K562 (cell line): ENCODE measurements at places on chromosomes 7 and 10.

DNA sequence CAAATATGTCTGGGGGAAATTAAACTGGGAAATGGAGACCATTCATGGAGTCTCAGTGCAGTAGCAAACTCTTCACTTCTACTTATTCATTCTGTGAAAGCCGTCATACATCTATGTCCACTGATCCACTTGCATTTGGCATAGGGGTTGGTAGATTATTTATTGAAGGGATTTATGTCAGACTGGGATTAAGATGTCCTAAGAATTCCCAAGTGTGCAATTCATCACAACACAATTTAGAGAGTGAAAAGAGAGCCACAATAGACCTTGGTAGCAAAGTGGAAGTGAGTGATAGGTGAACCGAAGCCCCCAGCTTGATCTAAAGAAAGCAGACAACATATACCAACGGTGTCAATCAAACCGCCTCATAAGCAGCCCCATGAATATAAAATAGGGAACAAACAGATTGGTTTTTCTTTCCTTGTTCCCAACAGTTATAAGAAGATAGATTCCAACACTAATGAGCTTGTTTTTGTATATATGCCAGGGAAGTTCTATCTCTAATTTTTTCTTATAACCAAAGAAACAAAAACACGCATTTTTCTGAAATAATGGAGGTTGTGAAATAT, 234.3 kb downstream of the CACNA2D1 start:
- DNase-seq = no peak

DNA sequence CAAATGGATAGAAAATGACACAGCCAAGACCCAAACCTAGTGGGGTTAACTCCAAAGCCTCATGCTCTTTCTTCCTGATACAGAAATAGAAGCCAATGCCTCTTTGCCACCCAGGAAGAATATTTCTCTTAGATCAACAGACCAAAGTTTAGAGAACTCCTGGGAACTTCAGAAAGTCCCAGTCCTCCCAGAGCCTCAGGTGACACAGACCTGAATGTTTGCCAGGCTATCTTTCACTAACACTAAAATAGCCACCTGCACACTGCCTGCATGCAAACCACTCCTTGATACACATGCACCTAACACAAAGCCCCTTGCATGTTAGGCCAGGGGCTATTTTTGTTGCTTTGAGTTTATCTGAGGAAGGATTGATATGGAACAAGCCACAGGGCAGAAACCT, 27.7 kb downstream of the LSM5 start:
- no peak for DNase-seq

GRCh38 chr10:817371-817770, 114.1 kb downstream of the LARP4B start:
- DNase-seq = no peak

- DNase-seq = no peak
Measured at GRCh38 chr10:43341450-43341849, 30.0 kb upstream of the FXYD4 start.

DNA sequence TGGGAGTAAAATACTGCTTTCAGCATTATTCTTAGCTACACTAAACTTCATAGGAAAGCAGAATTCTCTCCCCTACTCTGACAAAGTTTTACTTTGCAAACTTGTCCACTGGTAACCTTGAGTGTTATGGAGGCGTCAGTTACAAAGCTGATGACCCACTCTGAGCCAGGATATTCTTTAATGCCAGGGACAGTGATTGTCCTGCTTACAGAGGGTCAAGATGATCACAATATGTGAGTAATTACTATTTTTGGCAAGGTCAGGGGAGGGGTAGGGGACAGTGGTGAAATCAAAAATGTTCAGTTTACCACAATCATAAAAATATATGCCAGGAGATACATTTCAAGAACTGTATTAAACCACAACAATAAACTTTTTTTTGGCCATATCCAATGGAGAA, 520.6 kb downstream of the SUGCT start:
- DNase-seq = no peak

GRCh38 chr7:131090886-131091692, 236.6 kb upstream of the MKLN1 start:
- no peak for DNase-seq
